Mesothelial cell of epicardium (in vitro differentiated cells): ENCODE measurements at places on chromosomes 11 and 22. TPM values are rescaled to one million over a fixed set of nuclear protein-coding genes. Genes with fewer than 3 reads are reported as not detected.

Gene KMT5B
- total RNA-seq: 64.2 to 65.5 TPM (median 64.7 TPM) in 3 replicates

Gene NEFH
- 3.4 to 4.3 TPM (median 3.5 TPM) in 3 replicates for total RNA-seq

Gene CNGA4
- total RNA-seq: 0.27 to 0.54 TPM (median 0.49 TPM) in 3 replicates

Gene VWA5A
- total RNA-seq: 13.4 to 14.2 TPM (median 14.2 TPM) in 3 replicates

- H3K36me3 ChIP-seq: no peaks in the 10 kb centered on the region
- no peaks in the 10 kb centered on the region for H3K4me1 ChIP-seq
- H3K27ac ChIP-seq: no peak overlapping the region
- no peak for DNase-seq
- H3K27me3 ChIP-seq: no peaks in the 10 kb centered on the region
- H3K4me3 ChIP-seq: no peak overlapping the region
Measured at GRCh38 chr11:27830206-27830605, 130.0 kb upstream of the BDNF start.

GRCh38 chr22:20877715-20878114, 18.9 kb downstream of the SNAP29 start:
- no peak overlapping the region for H3K4me3 ChIP-seq
- no peaks in the 10 kb centered on the region for H3K27me3 ChIP-seq
- peaks cover 28% of the 10 kb centered on the region for H3K36me3 ChIP-seq
- H3K4me1 ChIP-seq: no peaks in the 10 kb centered on the region

DNA sequence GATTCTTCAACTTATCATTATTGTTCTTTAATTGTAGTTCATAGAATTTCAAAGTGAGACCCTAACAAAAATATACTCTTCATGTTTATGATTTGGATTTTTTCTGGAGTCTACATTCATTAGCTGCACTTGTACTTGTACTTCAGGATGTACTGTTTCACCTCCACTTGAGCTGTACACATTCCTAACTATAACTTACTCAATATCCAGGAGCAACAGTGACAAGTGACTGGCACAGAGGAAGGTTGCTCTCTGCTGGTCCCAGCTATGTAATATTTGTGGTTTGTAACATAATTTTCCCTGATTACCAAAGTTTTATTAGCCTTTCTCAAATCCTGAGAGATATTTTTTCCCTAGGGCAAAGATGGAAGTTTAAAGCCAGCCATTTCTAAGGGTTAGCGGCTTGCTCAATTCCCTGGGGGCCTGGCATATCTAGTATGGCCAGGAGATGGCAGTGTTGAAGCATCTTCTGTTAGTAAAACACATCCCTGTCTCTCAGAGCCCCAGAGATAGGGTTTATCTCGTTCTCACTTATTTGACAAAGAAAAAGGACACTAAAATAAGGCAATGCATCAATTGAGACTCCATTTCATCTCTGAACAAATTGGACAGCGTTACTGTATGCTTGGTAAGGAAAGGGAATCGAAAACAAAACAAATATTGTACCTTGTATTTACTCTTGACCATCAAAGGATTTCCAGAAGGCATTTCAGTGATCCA, 14.2 kb downstream of the OR52A5 start:
- no peaks in the 10 kb centered on the region for H3K36me3 ChIP-seq
- DNase-seq: peak; percentile 75
- H3K4me1 ChIP-seq: peaks cover 2% of the 10 kb centered on the region
- H3K27me3 ChIP-seq: peaks cover 23% of the 10 kb centered on the region

- peak overlapping the region; percentile 98 for H3K27ac ChIP-seq
- peaks cover 5% of the 10 kb centered on the region for H3K27me3 ChIP-seq
- DNase-seq: peak; percentile 93
- no peaks in the 10 kb centered on the region for H3K36me3 ChIP-seq
- H3K4me1 ChIP-seq: peaks cover 28% of the 10 kb centered on the region
Measured at GRCh38 chr11:66311965-66312548, 4.8 kb downstream of the CD248 start.

- no peak for DNase-seq
- peaks cover 71% of the 10 kb centered on the region for H3K27me3 ChIP-seq
- H3K4me3 ChIP-seq: peak overlapping the region; percentile 72
Measured at GRCh38 chr11:123357353-123357989, 72.6 kb upstream of the GRAMD1B start.

DNA sequence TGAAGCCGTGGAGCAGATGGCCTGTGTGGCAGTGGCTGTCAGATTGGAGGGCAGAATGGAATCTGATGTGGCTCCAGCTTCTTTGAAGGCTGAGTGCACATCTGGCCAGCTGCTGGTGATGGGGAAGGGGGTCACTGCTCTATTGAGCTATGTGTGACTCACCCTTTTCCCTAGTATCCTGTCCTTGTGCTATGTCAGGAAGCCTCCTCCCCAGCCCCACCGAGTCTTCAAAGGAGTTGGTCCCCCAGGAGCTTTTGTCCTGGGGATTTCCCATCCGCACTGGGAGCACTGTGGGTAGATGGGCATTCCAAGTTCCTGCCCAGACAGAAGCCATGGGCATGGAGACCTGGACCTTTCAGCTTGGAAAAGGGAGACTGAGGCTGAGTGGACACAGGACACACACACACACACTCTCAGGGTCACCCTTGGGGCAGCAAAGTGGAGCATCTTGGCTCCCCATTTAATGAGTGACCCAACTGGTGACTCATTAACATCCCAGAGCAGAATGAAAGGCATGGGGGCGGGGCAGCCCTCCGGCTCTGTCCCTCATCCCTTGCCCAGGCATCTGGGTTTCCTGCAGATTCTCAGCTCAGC, 3.3 kb downstream of the SERPINH1 start:
- no peak for DNase-seq
- H3K4me3 ChIP-seq: peak overlapping the region; percentile 92
- H3K36me3 ChIP-seq: peaks cover 19% of the 10 kb centered on the region
- peaks cover 38% of the 10 kb centered on the region for H3K4me1 ChIP-seq

DNA sequence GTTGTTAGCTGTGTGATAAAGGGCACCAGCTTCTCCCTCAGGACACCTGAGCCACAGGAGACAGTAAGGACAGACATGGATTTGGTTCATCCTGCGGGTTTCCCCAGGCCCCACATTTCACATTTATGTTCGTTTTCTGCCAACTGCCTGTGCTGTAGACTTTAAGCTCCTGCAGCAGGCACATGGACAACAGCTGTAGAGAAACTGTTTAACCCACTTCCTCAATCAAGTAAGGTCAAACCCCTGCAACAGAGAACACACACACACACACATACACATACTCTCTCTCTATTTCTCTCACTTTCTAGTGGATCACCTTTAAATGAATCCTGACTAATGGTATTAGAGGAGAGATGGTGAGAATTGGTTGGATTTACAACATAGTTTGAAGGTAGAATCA, 90.7 kb downstream of the C11orf87 start:
- H3K27ac ChIP-seq: no peak overlapping the region
- no peak for DNase-seq
- no peaks in the 10 kb centered on the region for H3K27me3 ChIP-seq
- no peaks in the 10 kb centered on the region for H3K36me3 ChIP-seq
- H3K4me1 ChIP-seq: peaks cover 15% of the 10 kb centered on the region

GRCh38 chr11:34243600-34244464, 114.0 kb downstream of the ABTB2 start:
- H3K4me3 ChIP-seq: no peak overlapping the region
- H3K36me3 ChIP-seq: no peaks in the 10 kb centered on the region
- no peak for DNase-seq
- peaks cover 14% of the 10 kb centered on the region for H3K4me1 ChIP-seq

DNA sequence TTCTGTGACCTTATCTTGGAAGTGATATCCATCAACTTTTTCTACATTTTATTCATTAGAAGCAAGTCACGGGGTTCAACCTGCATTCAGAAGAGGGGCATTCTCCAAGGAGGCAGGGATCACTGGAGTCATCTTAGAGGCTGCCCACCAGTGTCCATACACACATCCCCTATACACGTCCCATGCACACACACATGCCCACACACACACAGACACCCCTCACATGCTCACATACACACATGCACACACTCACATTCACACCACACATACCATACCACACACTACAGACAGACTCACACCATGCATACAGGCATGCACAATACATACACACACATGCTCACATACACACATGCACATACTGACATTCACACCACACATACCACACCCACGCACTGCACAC, 884.7 kb downstream of the TBC1D22A start:
- no peaks in the 10 kb centered on the region for H3K27me3 ChIP-seq
- no peaks in the 10 kb centered on the region for H3K36me3 ChIP-seq
- no peak for DNase-seq
- H3K27ac ChIP-seq: no peak overlapping the region
- no peak overlapping the region for H3K4me3 ChIP-seq

DNA sequence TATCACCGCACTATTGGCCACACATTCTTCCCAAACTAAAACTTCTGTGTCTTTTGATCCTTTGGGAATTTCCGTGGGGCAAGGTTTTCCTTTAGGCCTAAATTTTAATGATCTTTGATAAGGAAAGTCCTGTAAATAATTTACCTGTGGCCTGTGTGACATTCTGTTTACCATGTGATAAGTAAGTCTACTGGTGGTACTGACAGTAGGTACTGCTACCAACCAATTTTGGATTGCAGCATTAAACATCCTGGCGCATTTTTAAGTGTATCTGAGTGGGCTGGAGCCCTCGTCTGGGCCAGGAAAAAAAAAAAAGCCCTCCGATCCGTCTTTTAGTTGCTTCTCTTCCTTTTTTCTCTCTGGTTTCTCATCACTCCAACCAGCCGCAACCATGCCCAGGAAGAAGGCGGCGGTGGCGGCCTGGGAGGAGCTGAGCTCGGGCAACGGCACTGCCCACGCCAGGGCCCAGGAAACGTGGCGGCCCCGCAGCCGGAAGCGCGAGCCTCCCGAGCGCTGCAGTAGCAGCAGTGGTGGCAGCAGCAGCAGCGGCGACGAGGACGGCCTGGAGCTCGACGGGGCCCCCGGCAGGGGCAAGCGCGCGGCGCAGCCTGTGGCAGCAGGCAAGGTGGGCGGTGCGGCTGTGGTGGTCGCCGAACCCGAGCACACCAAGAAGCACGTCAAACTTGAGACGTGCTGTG, 33.6 kb downstream of the ASRGL1 start:
- no peak for DNase-seq
- no peak overlapping the region for H3K27ac ChIP-seq
- no peak overlapping the region for H3K4me3 ChIP-seq
- peaks cover 5% of the 10 kb centered on the region for H3K36me3 ChIP-seq
- no peaks in the 10 kb centered on the region for H3K4me1 ChIP-seq
- no peaks in the 10 kb centered on the region for H3K27me3 ChIP-seq
